A549 treated with ZK216348 at 1 μM for 4 hours (cell line): ENCODE measurements at places on chromosomes 6 and 20. TPM values are rescaled to one million over a fixed set of nuclear protein-coding genes. Genes with fewer than 3 reads are reported as not detected.

SIRPB1 gene
- total RNA-seq: 0.36 to 0.98 TPM (median 0.51 TPM) in 5 replicates

FABP7 gene
- not detected in 5 replicates for total RNA-seq

BIRC7 gene
- total RNA-seq: 0.99 to 3.7 TPM (median 2.6 TPM) in 5 replicates

FAM83D gene
- total RNA-seq: 50.0 to 75.0 TPM (median 67.8 TPM) in 5 replicates

OR2J3 gene
- not detected in 5 replicates for total RNA-seq

TMEM74B gene
- total RNA-seq: 2.5 to 5.3 TPM (median 3.4 TPM) in 5 replicates

POPDC3 gene
- total RNA-seq: 23.1 to 27.6 TPM (median 24.5 TPM) in 5 replicates

RHAG gene
- 0.11 TPM in 1 of 5 replicates, not detected in the others for total RNA-seq

SEL1L2 gene
- total RNA-seq: not detected in 5 replicates

C6orf52 gene
- total RNA-seq: 1.4 to 2.7 TPM (median 2.0 TPM) in 5 replicates

MEP1A gene
- not detected in 5 replicates for total RNA-seq

ANGPT4 gene
- 0.04 to 0.06 TPM in 2 of 5 replicates, not detected in the others for total RNA-seq

HLA-DQB2 gene
- not detected in 5 replicates for total RNA-seq

RBM39 gene
- total RNA-seq: 187 to 251 TPM (median 200 TPM) in 5 replicates

OLIG3 gene
- total RNA-seq: not detected in 5 replicates

AFG1L gene
- total RNA-seq: 1.5 to 3.0 TPM (median 1.7 TPM) in 5 replicates

TFAP2D gene
- not detected in 5 replicates for total RNA-seq

RPS6KA2 gene
- 0.11 to 0.32 TPM (median 0.20 TPM) in 5 replicates for total RNA-seq

SLC17A2 gene
- not detected in 5 replicates for total RNA-seq

SLC52A3 gene
- 0.34 to 0.78 TPM (median 0.51 TPM) in 5 replicates for total RNA-seq

FAM209B gene
- 0.34 to 1.00 TPM (median 0.75 TPM) in 4 of 5 replicates, not detected in the other for total RNA-seq

OR2B2 gene
- not detected in 5 replicates for total RNA-seq

PNPLA1 gene
- total RNA-seq: 0.15 TPM in 1 of 5 replicates, not detected in the others

DNAH8 gene
- not detected in 5 replicates for total RNA-seq

AKAP12 gene
- 123 to 215 TPM (median 187 TPM) in 5 replicates for total RNA-seq

OR2H1 gene
- not detected in 5 replicates for total RNA-seq

CENPQ gene
- total RNA-seq: 3.7 to 9.8 TPM (median 6.3 TPM) in 5 replicates

CD24 gene
- 217 to 292 TPM (median 287 TPM) in 5 replicates for total RNA-seq

PHACTR3 gene
- total RNA-seq: not detected in 5 replicates

TRAPPC3L gene
- total RNA-seq: not detected in 5 replicates

GINS1 gene
- total RNA-seq: 23.4 to 37.5 TPM (median 34.2 TPM) in 5 replicates

HLA-G gene
- not detected in 5 replicates for total RNA-seq
